ENCODE measurements at places on chromosomes 6 and 20.

GRCh38 chr6:75423386-75423785 is 70.2 kb downstream of the FILIP1 start:
- no peak for DNase-seq

GRCh38 chr6:35209622-35210247 is 4.0 kb upstream of the SCUBE3 start:
- DNase-seq = no peak

DNA sequence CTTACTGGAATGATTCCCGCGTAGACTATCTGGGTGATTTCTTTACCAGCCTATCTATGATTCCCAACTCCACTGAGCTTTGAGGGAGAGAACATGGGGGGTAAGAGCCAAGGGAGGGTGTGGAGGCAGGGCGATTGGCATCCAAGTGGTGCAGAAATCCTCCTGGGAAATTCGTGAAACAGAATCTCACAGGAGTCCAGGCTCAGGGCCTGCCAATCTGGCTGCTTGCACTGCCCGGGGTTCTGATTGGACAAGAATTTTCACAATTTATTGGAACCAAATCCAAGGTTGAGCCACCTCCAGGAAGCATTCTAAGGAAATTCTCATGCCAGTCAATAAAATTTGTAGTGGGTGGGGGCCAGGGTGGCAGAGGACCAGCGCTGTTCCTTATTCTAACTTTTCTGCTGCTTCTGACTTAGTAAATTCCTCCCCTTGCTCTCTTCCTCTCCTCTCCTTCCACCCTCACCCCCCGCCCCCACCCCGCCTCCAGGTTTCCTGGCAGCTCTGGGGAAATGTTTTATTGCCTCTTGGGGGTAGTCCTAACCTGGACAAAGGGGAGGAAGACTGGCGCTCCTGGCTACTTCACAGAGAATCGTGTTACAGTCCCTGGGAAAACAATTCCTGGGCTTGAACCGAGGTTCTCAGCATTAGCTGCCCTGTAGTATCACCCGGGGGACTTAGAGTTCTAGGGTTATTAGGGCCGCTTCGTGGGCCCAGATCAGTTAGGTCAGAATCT is 3.1 kb downstream of the BMP6 start:
- no peak for DNase-seq

DNA sequence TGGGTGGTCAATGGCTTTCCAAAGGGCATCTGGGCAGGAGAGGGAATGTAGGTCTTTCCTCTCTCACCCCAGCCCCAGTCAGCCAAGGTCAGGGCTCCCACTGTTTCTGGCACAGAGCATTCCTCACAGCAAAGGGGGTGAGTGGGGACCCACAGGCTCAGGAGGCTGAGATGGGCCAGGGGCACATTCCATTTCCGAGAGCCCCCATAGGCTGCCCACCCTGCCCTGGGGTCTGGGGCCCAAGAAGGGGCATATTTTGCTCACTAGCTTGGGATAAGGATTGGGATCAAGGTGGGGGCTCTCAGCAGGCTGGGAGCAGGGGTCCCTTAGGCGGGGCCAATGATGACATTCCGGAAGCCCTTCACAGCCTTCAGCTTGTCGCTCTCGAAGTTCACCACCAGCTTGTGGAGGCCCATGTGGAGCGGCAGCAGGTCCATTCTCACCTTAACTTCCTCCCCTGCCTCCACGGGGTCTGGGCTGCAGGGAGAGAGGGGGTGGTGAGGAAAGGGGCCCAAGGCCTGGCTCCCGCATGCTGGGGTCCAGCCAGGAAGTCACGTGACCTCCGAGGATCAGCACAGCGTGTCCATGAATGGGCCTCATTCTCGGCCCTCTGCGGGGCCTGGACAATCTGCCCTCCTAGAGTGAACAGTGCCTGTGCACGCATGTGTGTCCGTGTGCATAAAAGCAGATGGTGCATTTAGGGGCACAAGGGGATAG is 35.0 kb downstream of the TGM2 start:
- no peak for DNase-seq

DNA sequence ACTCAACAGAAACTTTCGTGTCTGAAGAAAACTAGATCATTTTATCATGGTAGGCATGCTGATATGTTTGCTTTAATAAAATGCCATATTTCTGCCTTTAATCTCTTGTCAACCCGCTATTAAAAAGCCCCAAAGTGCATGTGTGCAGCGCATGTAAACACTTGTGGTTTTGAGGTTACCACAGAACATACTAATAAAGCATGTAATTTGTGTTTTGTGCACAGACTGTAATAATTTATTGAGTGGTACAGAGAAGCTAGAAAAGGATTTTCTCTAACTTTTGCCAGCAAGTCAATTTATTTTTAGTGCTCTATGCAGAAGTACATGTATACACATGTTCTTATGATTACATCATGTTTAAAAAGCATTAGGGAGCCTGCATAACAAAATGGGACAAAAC is 349.9 kb upstream of the SLC35B3 start:
- DNase-seq = no peak

DNA sequence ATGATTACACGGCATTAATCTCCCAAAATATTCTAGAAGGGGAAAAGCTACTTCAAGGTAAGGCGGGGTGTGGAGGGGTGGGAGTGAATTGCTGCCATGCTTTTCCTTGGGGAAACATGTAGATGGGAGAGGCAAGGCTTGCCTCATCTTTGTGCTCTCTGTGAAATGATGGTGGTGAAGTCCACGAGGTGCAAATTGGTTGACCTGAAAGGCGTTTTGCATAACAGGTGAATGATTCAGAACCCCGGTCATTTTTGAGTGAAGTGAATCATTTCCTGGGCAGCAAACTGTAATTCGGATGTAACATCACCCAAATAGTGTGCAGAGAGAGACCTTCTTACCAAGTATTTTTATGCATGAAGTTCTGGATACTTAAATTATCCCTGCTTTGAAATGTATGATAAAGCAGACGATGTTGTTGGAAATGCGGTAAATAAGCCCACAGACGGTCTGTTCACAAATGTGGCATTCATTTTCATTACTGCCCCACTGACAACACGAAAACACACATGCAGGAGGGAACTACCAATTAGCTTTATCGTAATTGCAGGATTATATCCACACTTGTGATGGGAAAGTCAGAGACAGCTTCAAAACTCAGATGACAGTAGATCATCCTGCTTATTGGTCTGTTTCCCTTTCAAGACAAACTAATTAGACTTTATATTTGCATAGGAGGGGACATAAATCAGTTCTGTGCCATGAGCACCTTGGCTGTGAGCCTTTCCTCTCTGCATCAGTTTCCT is 3.0 kb downstream of the CDH4 start:
- DNase-seq = no peak

DNA sequence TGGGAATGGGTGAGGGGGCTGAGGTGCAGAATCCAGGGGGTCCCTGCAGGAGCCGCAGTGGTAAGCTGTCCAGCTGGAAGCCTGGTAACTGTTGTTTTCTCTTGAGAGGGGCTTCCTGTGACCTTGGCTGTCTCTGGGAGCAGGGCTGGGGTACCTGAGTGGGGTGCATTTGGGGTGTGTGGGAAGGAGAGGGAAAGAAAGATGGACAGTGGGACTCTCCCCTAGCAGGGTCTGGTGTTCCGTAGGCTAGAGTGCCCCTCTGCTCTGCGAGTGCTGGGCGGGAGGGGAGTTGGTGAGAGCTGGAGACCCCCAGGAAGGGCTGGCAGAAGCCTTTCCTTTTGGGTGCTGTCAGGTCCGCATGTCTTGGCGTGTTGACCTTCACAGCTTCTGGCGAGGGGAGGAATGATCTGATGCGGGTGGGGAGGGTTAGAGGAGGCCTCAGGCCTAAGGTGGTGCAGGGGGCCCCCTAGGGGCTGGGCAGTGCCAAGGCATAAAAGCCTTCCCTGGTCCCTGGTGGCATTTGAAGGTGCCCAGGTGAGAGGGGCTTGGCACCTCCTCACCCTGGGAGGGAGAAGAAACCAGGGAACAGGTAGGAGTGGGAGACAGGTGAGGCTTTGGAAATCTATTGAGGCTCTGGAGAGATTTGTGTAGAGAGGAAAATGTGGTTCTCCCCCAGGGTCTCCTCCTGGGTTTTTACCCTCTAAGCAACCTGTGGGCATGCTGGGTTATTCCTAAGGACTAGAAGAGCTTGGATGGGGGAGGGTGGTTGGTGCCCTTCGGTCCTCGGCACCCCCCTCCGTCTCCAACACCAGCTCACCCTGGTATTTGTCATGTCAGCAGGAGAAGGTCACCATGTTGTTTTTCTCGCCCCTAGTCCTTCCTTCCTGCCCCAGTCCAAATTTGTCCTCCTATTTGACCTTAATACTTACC is 3.3 kb downstream of the VEGFA start:
- no peak for DNase-seq

- no peak for DNase-seq
These were observed 81.9 kb downstream of the SIM1 start for GRCh38 chr6:100382767-100383195.

- DNase-seq = no peak
These were observed 12.7 kb downstream of the PANK2 start for GRCh38 chr20:3901706-3902440.

- no peak for DNase-seq
These were observed 42.8 kb upstream of the SLC22A23 start for GRCh38 chr6:3499603-3500002.

- no peak for DNase-seq
These were observed 55.6 kb downstream of the FARS2 start for GRCh38 chr6:5316951-5317350.

GRCh38 chr6:45587229-45588060 is 209.7 kb upstream of the SUPT3H start:
- DNase-seq = no peak

DNA sequence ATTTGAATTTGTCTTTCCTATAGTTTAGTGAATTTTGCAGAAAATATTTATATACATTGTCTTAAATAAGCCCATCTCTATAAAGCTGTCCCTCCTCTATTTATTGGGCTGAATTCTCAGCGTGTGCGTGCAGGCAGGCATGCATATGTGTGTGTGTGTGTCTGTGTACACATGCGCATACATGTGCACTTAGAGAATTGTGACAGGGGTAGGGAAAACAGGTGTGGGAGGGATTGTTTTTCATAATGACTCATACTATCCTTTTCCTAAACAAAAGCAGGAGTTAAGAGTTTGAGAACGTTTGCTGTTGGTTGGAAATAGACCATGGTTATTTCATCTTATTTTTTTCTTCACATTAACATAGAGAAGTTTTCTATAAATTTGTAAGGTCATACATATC is 43.4 kb upstream of the FABP7 start:
- DNase-seq = no peak

DNA sequence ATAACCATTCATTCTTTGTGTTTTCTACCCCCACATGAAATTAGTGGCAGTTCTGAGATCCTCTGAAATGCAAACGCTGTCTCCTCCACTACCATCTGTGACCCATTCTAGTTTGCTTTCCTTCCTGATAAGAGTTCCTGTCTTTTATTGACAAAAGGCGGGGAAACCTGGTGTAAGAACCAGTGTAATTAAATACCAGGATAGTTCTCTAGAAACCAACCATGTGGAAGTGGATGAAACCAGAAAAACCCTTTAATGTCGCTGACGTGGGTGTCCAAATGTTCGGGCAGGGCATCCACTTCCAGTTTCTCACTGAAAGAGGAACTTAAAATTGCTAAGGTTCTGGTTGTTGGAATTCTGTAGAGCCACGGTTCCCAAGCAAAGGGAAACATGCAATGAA is 79.1 kb downstream of the TNFRSF21 start:
- DNase-seq = no peak

- peak; percentile 99 for DNase-seq
These were observed 139.0 kb downstream of the MTHFD1L start for GRCh38 chr6:151004383-151005024.

- no peak for DNase-seq
These were observed 61.9 kb upstream of the ELOVL5 start for GRCh38 chr6:53410508-53411258.

GRCh38 chr6:110181131-110182030 is 1.2 kb downstream of the CDC40 start:
- no peak for DNase-seq

- DNase-seq = no peak
These were observed 33.5 kb downstream of the TMEM170B start for GRCh38 chr6:11571073-11571472.

GRCh38 chr6:43019152-43019551 is 2.3 kb upstream of the RRP36 start:
- no peak for DNase-seq

DNA sequence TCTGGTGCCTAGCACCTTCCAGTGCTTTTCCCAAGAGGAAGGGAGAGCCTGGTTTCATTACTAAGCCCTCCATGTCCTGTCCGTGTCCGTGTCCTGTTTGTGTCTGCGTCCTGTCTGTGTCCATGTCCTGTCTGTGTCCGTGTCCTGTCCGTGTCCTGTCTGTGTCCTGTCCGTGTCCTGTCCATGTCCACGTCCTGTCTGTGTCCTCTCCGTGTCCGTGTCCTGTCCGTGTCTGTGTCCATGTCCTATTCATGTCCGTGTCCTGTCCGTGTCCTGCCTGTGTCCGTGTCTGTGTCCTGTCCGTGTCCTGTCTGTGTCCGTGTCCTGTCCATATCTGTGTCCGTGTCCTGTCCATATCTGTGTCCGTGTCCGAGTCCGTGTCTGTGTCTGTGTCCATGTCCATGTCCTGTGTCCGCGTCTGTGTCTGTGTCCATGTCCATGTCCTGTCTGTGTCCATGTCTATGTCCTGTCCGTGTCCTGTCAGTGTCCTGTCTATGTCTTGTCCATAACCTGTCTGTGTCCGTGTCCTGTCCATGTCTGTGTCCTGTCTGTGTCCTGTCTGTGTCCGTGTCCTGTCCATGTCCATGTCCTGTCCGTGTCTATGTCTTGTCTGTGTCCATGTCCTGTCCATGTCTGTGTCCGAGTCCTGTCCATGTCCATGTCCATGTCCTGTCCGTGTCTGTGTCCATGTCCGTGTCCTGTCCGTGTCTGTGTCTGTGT is 54.4 kb upstream of the BHLHE23 start:
- no peak for DNase-seq

DNA sequence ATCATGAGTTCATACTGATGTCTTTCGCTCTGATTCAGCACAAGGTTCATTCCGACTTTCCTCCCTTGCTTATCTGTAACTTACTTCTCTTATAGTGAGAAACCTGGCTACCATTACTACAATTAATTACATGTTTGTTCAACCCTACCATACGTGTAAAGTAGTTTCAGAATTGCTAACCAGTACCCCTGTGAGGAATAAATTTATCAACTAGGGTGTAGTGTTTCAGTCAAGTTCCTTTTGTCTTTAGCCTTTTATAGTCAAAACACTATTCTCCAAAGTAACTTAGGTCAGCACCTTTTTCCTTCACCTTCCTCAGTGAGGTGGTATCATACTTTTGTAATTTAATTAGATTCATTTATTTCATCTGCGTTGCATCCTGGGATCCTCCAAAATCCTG is 64.9 kb downstream of the MAP3K4 start:
- DNase-seq = no peak
